Midbrain (tissue), 1 donor: ENCODE measurements at places on chromosomes 5 and 9.
A peak's percentile ranks its signal among the peaks of the same experiment; 100 is the strongest.

DNA sequence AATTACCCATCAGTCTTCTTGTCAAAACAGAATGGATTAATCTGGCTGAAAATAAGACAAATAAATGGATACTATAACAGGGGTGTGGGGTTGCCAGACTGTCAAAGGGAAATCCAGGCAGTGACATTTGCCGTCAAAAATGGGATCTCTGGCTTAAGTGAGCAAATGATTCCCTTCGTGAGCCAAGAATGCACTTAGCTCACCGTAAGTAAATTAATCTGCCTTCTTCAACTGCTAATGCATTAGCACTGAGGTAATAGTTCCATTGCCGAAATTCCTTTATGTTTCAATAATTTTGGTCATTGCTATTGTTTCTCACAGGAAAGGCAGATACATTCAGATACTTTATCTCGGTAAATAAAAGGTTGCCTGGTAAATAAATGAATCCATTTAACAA, 377.8 kb downstream of the KIAA0825 start:
- no peak for DNase-seq

DNA sequence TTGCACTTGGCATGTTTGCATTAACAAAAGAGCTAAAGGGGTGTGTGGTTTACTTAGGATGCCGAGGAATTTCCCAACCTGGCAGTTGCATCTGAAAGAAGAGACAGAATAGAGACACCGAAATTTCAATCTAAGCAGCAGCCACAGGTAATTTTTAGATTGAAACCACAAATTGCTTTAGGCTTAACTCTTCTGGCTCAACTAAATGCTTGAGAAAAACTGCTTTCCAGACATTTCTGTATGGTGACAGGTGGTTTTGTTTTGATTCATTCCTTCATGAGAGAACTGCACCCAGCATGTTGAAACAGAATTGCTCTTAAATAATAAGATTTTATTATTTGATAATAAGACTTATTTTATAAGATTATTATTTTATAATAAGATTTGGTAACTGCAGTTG, 21.5 kb downstream of the SECISBP2 start:
- no peak for DNase-seq

DNA sequence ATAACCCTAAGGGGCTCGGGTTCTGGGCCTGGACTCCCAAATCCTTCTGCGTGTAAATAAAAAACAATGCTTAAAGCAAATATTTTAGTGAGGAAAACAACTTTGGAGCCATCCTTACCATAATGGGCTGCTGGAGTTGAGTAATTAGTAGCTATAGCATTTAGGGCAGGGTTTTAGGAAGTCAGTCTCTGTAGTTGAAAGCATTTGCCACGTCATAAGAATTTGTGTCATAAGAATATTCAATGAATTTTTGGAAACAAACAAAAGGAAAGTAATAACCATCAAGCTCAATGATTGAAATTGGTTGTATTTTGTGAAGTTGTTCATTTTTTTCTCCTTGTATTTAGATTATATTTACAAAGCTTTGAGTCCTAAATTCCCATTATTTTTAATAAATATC, 114.8 kb upstream of the ELL2 start:
- DNase-seq = no peak

DNA sequence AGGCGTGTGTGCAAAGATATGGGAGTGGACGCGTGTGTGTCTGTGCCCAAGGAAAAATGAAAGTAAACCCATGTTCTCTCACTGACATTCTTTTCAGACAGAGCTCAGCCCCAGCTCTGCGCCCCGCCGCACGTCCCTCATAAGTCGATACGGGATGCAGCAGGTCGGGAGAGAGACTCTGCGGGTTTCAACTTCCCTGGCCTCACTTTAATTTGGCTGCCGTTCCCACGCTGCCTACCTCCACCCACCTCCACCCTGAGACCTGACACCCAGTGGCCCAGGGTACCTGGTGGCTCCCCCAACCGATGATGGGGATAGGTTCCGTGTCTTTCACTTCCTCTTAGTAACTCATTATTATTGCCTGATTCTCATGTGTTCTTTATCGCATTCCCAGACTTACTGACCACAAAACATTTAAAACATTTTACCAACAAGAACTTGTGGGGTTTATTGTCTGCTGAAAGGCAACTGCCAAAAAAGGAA, 19.4 kb downstream of the LHX2 start:
- DNase-seq = no peak

DNA sequence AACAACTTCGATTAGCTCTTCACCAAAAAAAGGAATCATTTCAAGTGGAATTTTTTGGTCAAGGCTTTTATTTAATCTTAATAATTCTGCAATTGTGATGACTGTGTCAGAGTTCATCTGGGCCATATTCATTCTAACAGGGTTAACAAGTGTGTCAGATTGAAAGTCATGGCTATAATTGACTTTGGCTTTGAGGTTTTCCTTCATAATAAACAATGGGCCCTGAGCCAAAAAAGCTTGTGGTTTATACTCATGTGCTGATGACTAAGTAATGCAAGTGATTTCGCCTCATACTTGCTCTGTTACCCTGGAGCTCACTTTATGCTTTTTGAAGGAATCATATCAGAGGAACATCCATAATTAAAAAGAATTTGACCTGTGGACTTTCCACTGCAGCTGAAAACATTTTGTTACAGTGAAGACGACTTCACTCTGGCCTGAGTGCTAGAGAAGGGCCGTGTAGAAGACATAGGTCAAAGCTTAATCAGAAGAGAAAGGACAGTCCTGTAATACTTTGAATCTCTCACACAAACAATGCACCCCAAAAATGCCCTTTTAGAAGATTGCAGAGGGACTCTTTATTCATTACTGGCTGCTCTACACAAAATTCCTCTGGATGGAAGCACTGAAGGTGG, 101.7 kb downstream of the GDNF start:
- DNase-seq = peak; percentile 10

DNA sequence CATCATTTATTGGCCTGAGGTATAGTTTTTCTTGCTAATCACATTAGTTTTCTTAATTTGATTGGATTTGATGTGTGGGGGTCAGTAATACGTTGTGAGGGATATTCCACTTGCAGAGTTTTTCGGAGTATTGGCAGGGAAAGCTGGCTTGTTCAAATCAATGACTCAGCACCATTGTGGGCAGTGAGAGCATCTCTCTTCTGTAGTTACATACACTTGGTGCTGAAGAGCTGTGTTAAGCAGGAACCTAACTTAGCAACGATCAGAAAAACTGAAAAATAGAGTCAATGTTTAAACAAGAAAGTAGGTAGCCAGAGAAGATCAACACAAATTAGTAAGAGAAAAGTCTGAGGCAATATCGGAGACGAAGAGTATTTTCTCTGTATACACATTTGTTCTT, 344.6 kb upstream of the EDIL3 start:
- DNase-seq = peak; percentile 69

GRCh38 chr9:7909537-7909936, 110.0 kb upstream of the DMAC1 start:
- DNase-seq = no peak

DNA sequence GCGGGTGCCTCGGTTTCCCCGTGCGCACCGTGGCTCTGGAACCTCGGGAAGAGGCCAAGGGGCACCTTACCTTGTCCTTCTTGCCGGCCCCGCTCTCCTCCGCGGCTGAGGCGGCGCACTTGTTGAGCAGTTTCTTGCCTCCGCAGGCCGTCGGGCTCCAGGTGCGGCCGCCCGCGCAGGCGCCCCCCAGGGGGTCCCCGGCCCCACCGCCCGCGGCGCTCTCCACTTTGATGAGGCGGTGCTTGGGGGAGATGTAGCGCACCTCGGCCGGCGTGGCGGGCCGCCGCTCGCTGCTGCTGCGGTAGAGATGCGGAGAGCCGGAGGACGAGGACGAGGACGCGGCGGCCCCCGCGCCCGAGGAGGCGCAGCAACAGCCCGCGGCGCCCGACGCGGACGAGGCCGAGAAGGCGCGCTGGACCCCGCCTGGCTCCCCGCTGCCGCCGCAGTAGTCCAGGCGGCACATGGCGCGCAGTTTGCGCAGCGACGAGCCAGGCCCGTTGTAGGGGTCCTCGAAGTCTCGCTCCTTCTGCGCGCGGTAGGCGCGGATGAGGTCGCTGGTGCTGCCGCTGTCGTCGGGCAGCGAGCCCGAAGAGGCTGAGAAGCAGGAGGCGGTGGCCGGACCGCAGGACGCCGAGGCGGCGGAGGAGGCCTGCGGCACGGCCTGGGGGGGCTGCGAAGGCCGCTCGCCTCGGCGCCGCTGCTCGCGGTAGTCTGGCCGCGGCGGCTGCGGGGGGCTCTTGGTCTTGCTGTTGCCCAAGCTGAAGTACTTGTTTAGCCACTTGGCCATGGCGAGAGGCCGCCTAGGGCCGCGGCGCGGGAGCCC, 957 bp downstream of the SHB start:
- no peak for DNase-seq

GRCh38 chr5:67051164-67051563, 145.4 kb downstream of the CD180 start:
- DNase-seq = no peak

DNA sequence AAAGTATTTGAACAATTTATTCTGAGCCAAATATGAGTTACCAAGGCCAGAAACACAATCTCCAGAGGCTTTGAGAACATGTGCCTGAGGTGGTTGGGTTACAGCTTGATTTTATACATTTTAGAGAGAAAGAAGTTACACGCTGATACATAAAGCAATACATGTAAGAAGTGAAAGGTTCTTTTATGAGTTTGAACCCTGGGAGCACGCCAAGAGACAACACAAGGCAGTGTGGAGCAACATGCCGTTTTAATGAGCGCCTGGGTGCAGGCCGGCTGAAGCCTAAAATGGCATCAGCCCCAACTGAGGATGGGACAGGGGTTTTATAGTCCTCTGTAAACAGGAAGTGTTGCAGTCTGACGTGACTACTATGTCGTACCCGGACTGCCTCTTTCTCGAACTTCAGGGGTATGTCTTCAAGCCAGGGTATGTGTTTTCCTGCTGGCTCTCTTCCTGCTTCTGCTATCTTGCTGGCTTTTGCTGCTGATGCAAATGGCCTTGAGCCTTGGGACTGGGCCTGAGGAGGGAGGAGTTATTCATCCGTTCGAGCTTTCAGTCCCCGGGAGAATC, 193.7 kb downstream of the CYLC2 start:
- DNase-seq = no peak

GRCh38 chr9:15846611-15847010, 293.8 kb downstream of the CCDC171 start:
- no peak for DNase-seq

DNA sequence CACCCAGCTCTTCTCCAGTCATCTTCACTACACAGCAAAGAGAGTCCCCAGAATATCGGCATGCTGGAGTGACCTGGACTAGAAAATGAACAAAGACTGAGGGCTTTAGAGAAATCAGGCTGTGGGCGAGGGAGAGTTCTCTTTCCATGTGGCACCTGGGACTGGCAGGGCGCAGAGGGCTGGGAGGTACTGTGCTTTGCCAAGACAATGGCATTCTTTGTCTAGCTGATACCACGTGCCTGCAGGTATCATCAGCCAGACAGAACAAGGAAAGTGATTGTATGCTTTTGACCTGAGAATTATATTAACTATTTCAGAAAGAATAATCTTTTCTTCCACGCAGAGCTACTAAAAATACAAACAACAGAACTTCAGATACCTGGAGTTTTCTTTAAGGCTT, 30.5 kb downstream of the DDX31 start:
- DNase-seq = no peak
